Ammon's horn (tissue), 1 donor: ENCODE measurements at places on chromosomes 4 and X.

DNA sequence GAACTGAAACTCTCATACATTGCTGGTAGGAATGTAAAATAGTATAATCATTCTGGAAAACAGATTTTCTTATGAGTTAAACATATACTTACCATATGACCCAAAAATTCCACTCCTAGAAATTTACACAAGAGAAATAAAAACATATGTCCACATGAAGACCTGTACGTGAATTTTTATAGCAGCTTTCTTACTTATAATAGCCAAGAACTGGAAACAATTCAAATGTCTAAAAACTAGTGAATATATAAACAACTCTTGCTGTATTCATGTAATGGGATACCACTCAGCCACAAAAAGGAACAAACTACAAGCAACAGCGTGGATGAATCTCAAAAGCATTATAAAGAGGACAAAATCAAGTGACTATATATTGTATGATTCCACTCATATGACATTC, 27.5 kb downstream of the TMEM156 start:
- DNase-seq, result no peak

DNA sequence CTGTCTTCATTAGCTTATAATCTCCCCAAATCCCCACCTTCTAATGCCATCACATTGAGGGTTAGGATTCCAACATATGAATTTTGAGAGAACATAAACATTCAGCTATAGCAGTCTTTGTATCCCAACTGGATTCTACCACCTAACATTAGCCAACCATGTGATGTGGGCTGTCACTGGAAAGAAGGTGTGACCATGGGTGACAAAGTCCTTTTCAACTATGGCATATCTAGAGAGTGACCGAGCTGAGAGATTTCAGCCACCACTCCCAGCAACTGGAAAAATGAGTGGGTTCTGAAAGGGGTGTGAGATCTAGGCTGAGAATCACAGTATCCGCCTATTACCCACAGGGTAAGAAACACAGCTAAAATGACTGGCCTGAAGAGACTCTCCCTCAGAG, 22.1 kb downstream of the GABRB1 start:
- no peak for DNase-seq

GRCh38 chrX:79623098-79623762, 256.1 kb upstream of the ITM2A start:
- no peak for DNase-seq

DNA sequence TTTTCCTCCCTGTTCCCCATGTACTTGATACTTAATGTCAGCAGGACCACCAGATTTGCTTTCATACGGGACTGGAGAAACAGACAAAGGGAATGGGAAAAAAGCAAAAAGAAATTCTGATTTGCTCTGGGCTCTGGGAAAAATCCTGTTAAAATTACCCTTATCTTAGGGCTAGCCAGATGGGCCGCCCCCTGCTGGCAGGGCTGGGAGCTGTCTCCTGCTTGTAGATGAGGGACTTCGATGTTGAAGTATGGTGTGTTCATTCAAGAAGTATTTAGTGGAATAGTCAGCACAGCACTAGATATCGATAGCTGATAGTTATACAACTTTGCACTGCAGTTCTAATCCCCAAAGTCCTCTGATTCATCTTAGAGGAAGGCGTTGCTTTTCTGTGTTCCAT, 45.8 kb downstream of the BCORL1 start:
- DNase-seq, result peak; percentile 4

GRCh38 chr4:145058256-145058655, 39.7 kb downstream of the ANAPC10 start:
- no peak for DNase-seq

DNA sequence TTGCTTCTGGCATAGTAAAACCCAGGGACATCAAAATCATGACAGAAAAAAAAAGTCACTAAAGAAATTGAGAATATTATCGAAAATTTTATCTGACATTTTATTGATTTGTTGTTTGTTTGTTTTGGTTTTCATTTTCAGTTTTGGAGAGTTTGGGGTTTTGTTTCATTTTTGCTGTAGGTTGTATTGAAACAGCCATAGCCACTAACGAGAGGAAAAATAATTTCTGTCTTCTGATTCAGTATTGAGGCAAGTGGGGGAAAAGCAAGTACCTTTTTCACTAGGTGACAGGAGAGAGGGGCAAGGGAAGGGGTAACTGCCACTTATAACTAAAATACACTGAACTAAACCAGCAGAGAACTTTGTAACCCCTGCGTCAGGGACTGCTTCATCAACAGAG, 392.8 kb upstream of the NDST3 start:
- DNase-seq, result no peak

DNA sequence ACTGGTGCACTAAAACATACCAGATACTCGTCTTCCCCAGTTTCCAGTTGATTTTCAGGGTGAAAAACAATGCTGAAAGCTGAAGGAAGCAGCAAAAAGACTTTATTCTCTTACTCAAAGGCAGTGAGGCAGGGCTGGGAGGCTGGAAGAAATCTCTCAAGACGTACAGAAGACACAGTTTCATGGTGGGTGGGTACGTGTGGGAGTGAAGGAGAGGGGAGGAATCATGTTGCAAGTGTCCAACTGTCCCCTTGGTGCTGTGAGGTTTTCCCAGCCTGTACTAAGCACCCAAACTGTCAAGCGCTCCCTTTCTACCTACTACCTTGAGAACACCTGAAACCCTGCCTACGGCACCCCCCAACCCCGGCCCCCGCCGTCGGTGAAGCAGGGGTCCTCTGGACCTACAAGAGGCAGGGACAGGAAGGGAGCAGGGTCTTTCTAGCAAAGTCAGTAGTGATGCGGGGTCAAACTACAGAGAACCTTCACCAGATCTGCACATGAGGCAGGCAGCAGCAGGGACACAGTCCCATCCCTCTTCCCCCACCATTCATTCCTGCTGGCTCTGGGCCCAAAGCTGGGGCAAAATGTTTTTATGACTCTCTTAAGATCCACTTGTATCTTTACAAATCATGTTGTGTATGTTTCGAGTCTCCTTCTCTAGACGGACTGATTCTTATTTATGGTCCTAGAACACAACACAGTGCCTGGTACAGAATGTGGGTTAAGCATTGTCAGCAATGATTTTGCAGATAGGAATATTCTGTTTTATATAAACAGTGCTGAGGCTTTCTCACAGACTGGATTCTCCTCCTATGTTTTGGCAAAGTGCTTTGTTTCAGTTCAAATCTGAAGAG, 2.4 kb upstream of the SETD7 start:
- DNase-seq, result no peak

GRCh38 chrX:33156152-33156726, 55.1 kb downstream of the DMD start:
- DNase-seq, result no peak

- no peak for DNase-seq
Measured at GRCh38 chr4:1512738-1513660, 106.8 kb upstream of the NKX1-1 start.

DNA sequence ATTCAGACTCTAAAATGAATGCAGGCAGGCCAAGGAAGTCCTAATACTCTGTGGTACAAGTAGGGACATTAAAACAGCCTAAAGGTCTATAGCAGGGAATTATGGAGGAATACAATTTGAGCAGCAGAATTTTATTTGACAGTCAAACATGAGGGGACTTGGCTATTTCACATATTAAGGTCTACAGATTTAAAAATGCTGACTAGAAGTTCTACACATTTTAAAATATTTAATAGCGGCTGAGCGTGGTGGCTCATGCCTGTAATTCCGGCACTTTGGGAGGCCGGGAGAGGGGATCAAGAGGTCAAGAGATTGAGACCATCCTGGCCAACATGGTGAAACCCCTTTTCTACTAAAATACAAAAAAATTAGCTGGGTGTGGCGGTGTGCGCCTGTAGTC, 10.8 kb downstream of the HAUS3 start:
- no peak for DNase-seq

- DNase-seq, result no peak
Measured at GRCh38 chr4:169565606-169566005, 46.8 kb downstream of the NEK1 start.

DNA sequence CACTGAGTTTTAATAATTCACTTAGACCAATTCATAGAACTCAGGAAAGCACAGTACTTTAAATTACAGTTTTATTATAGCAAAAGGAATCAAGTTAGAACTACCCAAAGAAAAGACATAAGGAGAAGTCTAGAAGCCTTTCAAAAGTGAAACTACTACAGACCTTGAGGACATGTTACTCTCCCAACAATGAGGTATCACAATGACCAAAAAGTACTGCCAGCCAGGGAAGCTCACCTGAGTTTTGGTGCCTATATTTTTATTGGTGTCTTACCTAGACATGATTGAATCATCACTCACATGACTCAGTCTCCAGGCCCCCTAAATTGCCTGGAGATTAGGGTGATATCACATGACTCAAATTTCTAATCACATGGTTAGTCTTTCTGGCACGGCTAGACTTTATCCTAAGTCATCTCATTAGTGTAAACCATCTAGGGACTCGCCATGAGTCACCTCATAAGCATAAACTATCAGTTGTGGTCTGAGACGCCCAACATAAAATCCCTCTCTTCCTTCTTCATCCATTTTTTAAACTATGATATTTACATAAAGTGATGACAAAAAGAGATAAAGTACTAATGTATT, 372.3 kb downstream of the TMA16 start:
- DNase-seq, result no peak

DNA sequence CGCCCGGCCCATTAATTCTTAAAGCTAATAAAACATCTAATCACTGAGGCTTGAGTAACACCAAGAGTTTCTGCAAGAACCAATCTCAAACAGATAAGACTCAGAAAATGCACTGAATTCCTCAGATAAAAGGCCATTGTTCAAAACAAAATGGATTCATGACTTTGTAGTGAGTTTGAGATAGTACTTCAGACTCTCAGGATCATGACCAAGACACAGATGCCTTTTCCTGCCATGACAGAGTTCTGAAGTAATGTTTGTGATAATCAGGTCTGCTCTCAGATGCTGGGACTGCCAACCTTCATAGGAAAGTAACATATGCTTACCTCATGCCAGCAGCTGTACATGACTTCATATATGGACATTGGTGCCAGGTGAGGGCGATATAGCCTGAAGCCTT, 54.6 kb downstream of the NIPAL1 start:
- no peak for DNase-seq

DNA sequence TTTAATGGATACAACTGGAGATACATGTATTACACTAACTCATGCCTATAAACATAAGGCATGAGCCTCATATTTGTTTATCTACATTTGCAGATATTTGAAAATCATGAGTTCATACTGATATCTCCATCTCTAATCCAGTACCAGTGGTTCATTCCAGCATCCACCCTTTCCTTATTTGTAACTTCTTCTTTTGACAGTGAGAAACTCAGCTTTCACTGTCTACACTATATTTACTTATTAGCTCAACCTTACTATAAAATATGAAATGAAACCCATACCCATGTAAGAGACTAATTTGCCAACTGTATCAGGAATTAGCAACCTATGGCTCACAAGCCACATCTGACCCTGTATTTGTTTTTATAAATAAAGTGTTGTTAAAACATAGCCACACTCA, 161.9 kb upstream of the GPRIN3 start:
- DNase-seq, result no peak

DNA sequence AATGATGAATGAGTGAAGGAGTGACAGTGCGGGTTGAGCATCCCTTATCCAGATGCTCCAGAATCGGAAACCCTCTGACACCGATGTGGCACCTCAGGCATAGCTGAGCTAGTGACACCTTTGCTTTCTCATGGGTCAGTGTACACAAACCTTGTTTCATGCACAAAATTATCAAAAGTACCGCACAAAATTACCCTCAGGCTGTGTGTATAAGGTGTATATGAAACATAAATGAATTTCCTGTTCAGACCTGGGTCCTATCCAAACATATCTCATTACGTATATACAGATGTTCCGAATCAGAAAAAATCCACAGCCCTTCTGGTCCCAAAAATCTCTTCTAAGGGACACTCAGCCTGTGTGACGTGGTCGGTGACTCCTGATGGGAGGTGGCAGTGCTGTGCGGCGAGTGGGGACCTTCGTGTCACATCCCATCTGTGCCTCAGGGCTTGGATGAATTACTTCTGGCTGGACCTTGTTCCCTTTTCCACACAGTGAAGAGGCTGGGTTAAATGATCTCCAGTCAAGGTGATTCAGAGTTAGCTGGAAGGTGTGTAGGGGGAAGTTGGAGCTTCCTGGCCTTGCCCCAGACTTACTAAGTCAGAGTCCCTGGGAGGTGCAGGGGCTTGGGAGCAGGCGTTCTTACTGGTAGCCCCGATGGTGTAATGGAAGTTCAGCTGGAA, 18.8 kb downstream of the RGS12 start:
- DNase-seq, result no peak
